ENCODE measurements at places on chromosomes 3 and 15.

DNA sequence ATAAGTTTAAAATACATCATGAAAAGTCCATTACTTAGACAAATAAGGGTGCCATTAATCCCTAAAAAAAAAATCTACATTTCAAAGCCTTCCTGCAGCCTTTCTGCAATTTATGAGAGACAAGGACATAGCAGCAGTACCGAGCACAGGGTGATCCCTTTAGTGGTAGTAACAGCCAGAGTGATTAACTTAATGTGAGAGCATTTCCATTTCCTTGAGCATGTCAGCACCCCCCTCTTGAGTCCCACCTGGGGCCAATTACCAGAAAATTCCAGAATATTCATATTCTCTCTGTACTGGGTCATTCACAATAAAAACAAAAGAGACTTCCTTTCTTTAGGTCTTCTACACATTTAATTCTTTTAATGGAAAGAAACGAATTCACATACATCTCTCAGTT, 546.9 kb upstream of the CCDC54 start:
- no peak for DNase-seq

- no peak for DNase-seq
Observed at GRCh38 chr3:151639418-151639740, 94.3 kb upstream of the AADACL2 start.

- DNase-seq, result no peak
Observed at GRCh38 chr15:72176159-72176558, 21.4 kb downstream of the GRAMD2A start.

- DNase-seq, result no peak
Observed at GRCh38 chr3:66603151-66603611, 102.4 kb upstream of the LRIG1 start.

DNA sequence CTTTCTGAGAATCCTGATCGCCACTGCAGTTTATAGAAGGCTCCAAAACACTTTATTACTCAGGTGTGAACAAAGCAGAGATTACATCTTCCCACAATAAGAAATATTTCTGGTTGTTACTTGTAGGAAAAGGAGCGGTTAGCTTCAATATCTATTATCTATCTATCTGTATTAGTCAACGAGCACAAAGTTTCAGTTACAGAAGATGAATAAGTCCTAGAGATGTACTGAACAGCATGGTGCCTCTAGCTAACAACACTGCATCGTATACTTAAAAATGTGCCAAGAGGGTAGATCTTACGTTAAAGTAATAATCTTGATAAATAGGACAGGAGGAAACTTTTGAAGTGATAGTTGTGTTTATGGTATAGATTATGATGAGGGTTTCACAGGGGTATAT, 10.9 kb upstream of the CCR3 start:
- DNase-seq, result no peak

- DNase-seq, result no peak
Observed at GRCh38 chr3:42906070-42906847, at the start of gene ZNF662. TSS of gene ZNF662 (plus strand) at chr3:42906142. CDS start at chr3:42908115, 1,973 bp downstream.

DNA sequence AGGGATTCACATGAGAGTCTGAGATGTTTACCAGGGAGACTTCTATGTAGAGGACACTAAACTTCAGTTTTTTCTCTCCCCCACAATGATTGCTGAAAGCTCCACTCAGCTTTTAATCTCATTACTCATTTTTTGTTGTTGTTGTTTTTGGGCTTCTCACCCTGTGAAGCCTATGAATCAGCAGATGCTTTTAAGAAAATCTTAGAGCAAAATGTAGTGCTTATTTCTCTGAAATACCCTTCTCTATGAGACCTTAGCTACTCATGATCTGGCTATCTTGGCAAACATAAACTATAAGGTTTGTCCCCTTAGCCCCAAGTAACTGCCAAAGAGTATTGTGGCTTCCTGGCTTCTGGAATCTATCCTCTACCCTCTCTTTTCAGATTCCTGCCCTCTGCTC, 537.3 kb downstream of the OCA2 start:
- no peak for DNase-seq

DNA sequence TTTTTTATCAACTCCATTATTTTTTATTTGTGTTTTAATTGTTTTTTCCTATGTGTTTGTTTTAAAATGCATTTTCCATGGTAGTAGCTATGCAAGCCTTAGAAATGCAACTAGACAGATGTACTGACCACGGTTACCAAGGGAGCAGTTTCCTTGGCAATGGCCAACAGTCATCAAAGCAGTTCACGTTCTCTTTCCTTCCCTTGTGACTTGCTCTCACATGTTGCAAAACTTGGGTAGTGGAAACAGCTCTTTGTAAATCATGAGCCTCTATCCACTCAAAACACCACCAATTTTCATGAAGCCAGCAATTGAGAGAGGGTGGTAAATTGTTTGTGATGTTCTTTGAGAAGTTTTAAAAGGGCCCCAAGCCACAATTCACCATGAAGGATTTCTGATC, 499.4 kb upstream of the MDFIC2 start:
- no peak for DNase-seq
